GOT3 (cell line): ENCODE measurements at places on chromosomes 2 and 18.

DNA sequence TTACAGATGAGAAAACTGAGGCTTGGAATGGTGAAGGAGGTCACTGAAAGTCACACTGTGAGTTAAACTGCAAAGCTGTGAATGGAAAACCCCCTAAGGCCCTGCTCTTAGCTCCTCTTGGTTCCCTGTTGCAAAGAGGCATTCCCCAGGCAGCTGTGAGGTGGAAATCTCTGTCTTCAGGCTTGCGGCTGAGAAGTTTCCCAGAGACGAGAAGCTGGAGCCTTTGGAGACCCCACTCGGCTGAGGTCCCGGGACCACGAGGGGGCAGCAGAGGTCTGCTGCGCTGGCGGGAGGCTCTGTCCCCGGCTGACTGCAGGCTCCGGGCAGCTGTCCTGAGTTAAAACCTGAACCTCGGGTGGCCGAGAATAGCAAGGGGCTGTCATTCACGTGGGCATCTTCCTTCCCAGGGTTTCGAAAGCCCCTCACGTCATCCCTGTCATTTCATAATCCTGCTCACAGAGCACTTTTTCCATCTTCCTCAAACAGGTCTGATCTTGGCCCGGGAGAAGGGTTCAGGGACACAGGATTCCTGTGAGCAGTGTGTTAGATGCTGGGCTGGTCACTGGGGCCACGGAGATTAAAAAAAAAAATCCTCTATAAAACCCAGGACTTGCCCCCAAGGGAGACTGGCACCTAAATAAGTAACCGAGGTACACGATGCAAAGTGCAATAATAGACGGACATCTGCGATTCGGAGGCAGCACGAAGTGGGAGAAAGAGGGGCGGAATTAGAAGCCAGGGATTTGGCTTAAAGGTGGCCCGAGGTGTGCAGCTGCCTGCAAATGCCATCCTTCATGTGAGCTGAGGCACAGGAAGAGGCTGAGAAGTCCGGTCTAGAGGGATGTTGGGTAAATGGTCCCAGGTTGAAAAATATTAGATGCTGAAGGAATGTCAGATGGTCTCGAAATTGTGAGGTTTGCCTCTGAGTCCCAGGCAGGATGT lies 24.6 kb upstream of the ATOH8 start:
- peak; percentile 33 for DNase-seq

- no peak for DNase-seq
Observed at GRCh38 chr2:202278036-202278760, 12.6 kb downstream of the NOP58 start.

- DNase-seq = no peak
Observed at GRCh38 chr2:238141541-238142318, 3.3 kb downstream of the KLHL30 start.

DNA sequence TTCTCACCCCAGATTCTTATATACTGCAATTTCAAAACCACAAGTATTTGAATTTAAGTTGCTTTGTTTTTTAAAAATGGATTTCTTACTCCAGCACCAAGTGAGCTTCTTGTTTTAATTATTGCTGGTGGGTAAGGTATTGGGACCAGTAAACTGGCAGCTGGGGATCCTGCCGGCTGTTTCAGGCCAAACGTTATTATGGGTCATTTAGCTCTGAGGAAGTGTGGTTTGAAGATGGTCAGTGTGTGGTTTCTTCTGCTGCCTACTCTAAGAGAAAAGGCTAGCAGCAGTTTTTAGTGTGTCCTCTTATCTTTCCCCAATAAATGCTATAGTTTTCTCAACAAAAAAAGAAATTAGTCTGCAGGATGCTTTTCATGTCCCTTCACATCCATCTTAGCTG lies 30.6 kb downstream of the CFAP221 start:
- DNase-seq = no peak

DNA sequence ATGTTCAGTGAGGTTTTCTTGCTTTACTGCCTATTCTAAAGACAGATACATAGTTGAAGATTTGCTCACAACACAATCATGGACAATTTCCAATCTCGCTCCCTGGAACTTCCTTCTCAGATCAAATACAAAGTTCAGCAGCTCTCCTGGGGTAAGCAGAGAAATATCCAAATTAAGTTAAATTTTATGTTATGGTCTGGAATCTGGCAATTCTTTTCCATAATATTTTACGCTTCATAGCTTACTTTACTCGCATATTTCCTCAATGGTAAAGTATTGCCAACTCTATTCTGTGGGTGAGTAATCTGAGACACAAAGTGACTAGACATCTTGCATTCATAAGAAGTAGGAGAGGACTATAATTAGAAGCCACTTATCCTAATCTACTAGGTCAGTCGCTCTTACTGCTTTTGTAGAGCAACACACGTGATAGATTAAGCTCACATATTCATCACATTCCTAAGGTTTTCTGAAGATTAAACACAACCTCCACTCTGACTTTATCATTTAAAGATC lies 529.4 kb downstream of the CCDC85A start:
- DNase-seq = no peak

DNA sequence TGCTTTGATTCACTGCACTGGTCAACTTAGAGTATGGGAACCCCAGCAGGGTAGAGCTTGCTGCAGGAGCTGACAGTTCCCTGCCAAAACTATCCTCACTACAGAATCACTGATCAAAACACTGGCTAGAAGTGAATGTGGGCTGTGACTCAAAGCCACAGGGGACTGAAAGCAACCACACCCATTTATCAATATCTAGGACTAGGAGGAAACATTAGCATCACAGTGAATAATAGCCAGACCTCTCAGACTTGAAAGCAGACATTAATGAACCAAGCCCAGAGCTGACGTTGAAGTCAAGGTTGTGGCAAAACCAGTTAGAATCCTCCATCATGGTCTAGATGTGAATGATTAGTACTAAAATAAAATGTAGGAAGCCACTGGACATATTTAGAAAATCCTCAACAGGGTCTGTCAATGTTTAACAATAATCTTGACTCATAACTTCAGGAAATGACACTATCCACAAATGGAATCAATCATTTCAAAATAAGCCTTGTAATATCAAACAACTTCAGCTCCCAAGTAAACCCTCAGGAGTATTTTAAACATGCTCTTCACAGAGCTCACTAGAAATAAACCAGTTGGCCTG lies 131.4 kb downstream of the CDH20 start:
- DNase-seq = no peak

GRCh38 chr18:63949068-63949737 lies at the start of gene HMSD:
Gene HMSD, plus strand, starts transcription at chr18:63949301. Its CDS starts 4,155 bp downstream, at chr18:63953456.
- no peak for DNase-seq

- DNase-seq = no peak
Observed at GRCh38 chr2:198054299-198054698, 249.9 kb downstream of the PLCL1 start.

DNA sequence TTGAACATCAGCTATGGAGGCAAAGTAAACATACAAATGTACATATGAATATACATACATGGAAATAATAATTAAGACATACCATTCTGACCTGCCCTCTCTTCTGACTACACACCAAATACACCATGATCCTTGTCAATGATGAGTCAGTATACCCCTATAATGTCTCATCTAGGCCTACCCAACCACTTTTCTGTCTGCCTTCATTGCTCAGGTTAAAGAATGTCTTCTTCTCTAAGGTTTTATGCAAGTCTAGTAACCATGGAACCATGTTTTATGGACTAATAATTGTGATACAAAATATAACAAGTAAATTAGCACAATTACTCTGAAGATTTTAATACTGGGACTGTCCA lies 128.7 kb downstream of the NCKAP5 start:
- no peak for DNase-seq

- no peak for DNase-seq
Observed at GRCh38 chr2:168529054-168529833, 73.2 kb downstream of the CERS6 start.

DNA sequence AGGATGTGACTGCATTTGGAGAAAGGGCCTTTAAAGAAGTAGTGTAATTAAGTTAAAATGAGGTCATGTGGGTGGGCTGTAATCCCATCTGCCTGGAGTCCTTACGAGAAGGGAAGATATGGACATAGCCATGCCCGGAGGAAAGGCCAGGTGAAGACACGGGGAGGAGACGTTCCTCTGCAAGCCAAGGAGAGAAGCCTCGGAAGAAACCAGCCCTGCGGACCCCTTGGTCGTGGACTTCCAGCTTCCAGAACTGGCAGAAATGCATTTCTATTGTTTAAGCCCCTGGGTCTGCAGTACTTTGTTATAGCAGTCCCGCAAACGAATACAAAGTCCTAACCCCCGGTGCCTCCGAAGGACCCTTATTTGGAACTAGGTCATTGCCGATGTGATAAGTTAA lies 87.6 kb upstream of the TAF1B start:
- DNase-seq = no peak

DNA sequence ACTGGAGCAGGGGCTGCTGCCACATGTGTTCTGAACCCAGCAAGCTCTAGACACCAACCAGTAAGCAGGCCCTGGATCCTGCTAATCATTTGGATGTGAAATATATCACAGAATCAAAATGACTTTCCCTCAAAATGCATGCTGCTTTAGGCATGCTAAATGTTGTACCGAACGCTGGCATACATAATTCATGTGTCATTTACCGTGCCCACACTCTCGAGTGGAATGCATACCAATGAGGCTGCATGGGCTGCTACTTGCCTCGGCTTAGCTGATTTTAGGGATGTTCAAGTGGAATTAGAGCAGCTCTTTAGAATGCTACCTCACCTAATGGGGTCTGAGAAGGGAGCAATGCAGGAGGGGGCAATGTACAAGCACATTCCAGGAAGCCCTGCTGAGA lies 509.6 kb upstream of the RAB6C start:
- DNase-seq = no peak

GRCh38 chr2:19542796-19543662 lies 184.6 kb upstream of the OSR1 start:
- no peak for DNase-seq

GRCh38 chr2:4029081-4029480 lies 325.7 kb downstream of the DCDC2C start:
- DNase-seq = no peak

GRCh38 chr2:61380056-61380881 lies 90.6 kb downstream of the USP34 start:
- DNase-seq = no peak

GRCh38 chr18:68840554-68841263 lies 42.8 kb downstream of the CCDC102B start:
- peak; percentile 1 for DNase-seq

DNA sequence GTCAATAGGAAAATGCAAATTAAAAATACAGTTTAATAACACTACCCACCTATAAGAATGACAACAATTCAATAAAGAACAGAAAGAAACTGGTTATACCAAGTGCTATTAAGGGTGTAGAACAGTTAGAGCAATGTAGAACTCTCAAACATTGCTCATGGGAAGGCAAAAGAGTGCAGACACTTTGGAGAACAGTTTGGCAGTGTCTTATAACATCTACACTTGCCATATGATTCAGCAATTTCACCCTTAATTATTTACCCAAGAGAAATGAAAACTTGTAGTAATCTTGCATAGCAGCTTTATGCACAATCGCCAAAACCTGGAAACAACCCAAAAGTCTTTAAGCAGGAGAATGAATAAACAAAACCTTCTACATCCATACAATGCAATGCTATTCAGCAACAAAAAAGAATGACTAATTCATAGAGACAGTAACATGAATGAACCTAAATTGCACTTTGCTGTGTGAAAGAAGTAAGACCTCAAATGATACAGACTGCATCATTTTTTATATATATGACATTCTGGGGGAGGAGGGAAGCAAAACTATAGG lies 455.2 kb downstream of the THSD7B start:
- DNase-seq = no peak

GRCh38 chr18:54269893-54270844 lies 852 bp downstream of the POLI start:
- no peak for DNase-seq

DNA sequence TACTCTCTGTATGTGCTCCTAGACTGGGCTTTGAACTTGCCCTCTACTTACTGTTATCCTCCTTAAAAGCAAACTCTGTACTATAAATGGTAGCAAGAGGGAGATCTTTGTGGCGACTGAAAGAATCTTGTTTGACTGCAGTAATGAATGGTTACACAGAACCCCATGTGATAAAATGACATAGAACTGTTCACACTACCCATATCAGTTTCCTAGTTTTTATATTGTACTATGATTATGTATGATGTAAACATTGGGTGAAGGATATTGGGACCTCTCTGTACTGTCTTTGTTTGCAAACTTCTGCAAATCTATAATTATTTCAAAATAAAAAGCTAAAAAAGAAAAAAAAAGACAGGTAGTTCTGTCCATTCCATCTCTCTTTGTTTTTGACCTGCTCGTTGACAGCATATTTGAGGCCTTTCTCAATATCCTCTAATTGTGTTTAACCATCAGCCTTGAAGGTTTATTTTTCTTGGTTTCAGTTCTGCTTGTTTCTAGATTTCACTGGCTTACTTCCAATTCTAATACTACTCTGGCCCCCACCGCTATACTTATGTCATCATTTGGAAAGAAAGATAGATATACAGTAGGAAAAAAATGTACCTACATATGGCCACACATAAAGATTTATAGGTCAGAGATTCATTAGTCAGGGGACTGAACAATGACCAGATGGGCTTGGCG lies 79.2 kb upstream of the MYO3B start:
- no peak for DNase-seq
